GM12891 (cell line): ENCODE measurements at places on chromosomes 12 and 14.

DNA sequence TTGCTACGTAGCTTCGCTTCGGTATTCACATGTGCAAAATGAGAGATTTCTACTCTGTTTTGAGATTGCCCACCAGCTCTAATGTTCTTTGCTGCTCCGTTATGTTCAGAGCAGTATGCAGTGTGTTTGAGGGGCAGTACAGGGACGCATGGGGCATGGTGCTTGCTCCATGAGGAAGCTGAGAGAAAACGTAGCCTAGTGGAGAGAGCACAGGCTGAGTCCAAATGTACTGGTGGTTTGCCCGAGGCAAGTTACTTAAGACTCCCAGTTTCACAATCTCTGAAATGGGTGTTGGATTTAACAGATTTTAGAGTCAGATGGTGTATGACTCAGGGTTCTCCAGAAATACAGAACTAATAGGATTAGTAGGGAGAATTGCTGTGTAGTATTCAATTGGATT lies 310.5 kb downstream of the ETNK1 start:
- DNase-seq, result no peak

- no peak for DNase-seq
Measured at GRCh38 chr14:95353664-95354063, 34.0 kb upstream of the CLMN start.

- no peak for DNase-seq
Measured at GRCh38 chr14:94489336-94489735, 13.3 kb upstream of the SERPINA9 start.

DNA sequence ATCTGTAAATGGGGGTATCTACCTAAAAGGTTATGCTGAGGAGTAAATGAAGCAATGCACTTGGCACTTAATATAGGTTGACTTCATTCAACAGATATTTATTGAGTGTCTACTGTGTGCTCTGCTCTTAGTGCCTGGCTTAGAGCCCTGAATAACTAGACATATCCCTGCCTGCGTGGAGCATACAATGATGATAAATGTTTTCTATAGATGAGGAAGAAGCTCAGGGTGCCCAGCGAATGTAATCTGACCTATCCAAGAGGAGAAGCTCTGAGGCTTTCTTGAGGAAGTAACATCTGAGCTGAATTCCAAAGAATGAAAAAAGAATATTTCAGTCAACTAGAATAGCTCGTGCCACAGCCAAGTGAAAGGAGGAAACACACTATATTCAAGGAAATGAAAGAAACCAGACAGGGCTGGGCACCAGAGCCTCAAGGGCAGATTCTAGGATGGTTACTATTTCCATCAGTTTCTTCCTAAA lies 17.9 kb upstream of the HIGD1C start:
- no peak for DNase-seq

- DNase-seq, result no peak
Measured at GRCh38 chr12:40903040-40903439, 210.8 kb downstream of the CNTN1 start.

DNA sequence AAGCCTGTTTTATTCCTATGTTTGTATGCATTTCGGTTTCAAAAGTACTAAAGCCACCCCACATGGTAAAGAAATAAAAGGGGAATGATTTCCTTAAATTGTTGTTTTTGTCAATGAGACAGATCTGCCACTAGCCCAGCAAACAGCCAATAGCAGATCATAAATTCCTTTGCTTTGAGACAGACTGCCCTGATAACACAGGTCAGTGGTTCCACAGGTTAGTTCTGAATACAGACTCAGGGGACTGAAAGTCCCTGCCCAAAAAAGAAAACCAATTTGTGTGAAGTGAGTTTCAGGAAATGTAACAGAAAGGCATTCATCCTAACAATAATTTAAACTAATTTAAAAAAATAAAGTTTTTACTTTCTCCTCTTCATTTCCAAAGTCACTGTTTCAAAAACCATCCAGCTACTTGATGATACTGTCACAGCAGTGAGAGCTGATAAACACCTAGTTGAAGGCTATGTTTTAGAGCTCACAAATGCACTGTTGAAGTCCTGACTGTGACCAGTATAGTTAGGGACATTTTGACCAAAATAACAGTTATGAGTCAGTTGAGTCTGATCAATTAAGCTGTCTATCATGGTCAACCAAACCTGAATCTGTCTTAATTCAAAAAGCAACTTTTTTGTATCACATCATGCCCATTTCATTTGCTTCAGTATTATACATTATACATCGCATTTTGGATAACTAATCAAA lies 77.7 kb downstream of the LGR5 start:
- DNase-seq, result no peak

GRCh38 chr14:55121628-55122439 lies 7.2 kb upstream of the LGALS3 start:
- DNase-seq, result no peak

DNA sequence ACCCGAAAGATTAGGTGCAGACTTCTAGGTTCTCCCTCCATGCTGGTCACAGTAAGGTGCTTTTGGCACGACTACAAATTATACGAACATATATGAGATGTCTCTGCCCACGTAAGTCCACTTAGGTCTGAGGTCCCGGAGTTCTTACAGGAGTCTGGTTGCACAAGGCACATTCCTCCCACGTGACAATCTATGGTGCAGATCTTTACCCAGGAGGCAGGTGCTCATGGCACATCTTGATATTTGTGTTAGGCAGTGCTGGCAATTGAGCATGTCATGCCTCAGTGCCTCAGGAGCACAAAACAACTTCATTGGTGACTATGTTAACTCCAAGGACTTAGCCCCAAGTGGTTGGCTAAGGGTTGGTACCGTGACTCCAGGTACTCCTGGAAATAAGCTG lies 92.0 kb upstream of the AMN1 start:
- no peak for DNase-seq

GRCh38 chr14:71932229-71932981 lies at the start of gene RGS6:
Gene RGS6, plus strand, starts transcription at chr14:71932429.
- DNase-seq, result peak; percentile 53

DNA sequence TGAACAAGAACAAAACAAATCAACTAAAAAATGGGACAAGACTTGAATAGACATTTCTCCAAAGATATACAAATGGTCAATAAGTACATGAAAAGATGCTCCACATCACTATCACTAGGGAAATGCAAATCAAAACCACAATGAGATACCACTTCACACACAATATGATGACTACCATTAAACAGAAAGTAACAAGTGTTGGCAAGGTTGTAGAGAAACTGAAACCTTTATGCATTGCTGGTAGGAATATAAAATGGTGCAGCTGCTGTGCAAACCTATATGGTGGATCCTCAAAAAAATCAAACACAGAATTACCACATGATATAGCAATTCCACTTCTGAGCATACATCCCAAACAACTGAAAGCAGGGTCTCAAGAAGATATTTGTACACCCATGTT lies 5.2 kb downstream of the SMAGP start:
- DNase-seq, result no peak

DNA sequence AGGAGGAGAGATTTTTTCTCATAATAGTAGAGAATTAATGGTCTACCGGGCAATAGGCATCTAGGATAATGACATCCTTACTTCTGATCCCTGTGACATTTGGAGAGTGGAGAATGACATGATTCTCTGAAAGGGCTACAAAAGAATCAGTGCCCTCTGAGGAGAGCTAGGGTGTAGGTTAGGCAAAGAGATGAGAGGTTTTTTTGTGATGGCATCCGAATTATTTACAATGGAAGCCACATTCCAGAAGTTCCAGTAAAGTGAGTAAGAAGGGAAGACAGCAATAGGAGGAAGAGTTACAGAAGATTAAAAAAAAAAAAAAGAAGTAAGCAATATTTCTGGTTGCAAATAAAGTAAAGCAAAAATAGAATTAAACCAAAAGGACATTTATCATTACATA lies 478.0 kb downstream of the RMST start:
- no peak for DNase-seq
